Breast epithelium (tissue), 4 donors: ENCODE measurements at places on chromosomes 2 and 18. TPM values are rescaled to one million over a fixed set of nuclear protein-coding genes. Genes with fewer than 3 reads are reported as not detected.

PDE1A gene
- 4.3 TPM for total RNA-seq

ZNF521 gene
- total RNA-seq = 30.2 TPM

CROCC2 gene
- total RNA-seq = not detected

- no peak for DNase-seq
Observed at GRCh38 chr18:29849144-29849543, 1193.4 kb downstream of the DSC3 start.

CIB4 gene
- not detected for total RNA-seq

GRCh38 chr2:196225213-196225612, 53.8 kb upstream of the STK17B start:
- no peak for DNase-seq

DNA sequence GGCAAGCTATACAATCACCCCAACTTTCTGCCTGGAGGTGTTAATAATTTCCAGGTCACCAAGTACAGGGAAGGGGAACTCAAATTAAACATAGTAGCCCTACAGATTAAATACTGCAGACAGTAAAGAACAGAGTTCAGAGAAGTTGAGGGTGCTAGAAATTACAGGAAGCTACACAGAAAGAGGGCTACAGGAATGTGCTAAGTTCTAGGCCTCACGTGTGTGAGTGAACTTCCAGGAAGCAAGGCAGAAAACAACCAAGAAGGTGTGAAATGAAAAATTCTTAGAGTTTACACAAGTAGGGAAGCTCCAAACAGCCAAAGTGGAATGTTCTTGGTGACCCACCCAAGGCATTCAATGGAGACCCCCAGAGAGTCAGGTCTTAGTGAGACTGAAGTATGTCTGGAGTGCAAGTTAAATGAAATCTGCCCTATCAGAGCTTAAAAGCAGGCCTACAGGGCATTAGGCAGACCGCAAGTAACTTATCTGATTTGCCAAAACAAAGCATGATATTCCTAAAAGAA, 58.1 kb upstream of the RNU4ATAC start:
- no peak for DNase-seq

- no peak for DNase-seq
Observed at GRCh38 chr2:189362283-189362682, 79.0 kb upstream of the WDR75 start.

LIPT1 gene
- total RNA-seq = 9.8 TPM
